ENCODE measurements at places on chromosomes 5 and 9. TPM values are rescaled to one million over a fixed set of nuclear protein-coding genes. Genes with fewer than 3 reads are reported as not detected.

DNA sequence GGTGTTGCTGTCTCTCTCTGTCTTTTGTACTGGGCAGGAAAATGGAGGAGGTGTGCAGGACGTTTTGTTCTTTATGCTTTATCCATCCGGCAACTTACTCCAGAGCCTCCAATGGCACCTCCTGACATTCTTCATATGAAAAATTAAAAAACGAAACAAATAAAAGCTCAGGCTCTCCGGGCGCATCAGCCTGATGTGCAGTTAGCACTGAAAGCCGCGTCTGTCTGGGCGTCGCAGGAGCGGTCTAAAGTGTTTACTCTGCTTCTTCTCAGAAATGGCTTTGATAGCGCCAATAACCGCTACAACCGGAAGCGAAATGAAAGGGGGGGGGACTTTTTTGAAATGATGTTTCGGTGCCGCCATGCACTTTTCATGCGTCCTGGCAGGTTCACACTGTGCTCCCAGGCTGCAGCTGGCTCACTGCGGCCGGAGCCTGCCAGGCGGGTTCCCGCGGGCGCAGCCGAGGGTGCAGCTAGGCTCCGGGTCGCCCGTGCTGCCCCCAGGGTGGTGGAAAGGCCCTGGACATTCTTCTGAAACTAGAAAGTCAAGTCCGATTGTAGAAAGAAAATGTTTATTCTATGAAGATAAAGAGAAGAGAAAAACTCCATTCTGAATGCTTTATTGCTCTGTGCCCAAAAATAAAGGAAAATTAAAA, 407.7 kb upstream of the IRX1 start:
- no peaks in the 10 kb centered on the region for H3K4me1 ChIP-seq
- no peak overlapping the region for H3K4me3 ChIP-seq
- DNase-seq: no peak
- H3K27ac ChIP-seq: no peak overlapping the region

DNA sequence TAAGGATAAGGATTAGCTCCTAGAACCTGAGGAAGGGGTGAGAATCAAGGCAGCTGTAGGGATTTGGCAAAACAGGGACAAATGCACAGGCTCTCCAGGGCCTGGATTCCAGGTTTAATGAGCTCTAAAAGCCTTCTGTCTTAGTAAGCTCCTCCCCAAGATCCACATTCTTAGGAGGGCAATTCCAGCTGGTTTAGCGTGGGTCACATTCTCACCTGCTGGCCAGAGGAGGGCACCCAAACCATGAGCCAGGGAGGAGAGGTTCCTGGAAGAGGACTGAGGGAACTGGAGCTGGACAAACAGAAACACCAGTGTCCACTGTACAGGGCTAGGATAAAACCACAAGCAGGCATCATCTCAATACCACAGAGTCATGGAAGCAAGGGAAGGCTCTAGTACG, 480.0 kb downstream of the CCDC171 start:
- DNase-seq: no peak
- no peaks in the 10 kb centered on the region for H3K27me3 ChIP-seq
- H3K27ac ChIP-seq: no peak overlapping the region
- no peaks in the 10 kb centered on the region for H3K36me3 ChIP-seq
- H3K4me1 ChIP-seq: no peaks in the 10 kb centered on the region
- H3K4me3 ChIP-seq: no peak overlapping the region

GRCh38 chr9:91065231-91066041, 263.8 kb downstream of the SYK start:
- no peaks in the 10 kb centered on the region for H3K36me3 ChIP-seq
- no peaks in the 10 kb centered on the region for H3K27me3 ChIP-seq
- H3K4me1 ChIP-seq: no peaks in the 10 kb centered on the region
- H3K27ac ChIP-seq: no peak overlapping the region
- DNase-seq: no peak

- no peak for DNase-seq
- no peaks in the 10 kb centered on the region for H3K36me3 ChIP-seq
- no peak overlapping the region for H3K4me3 ChIP-seq
Observed at GRCh38 chr5:57004800-57005199, 52.9 kb upstream of the MIER3 start.

The GABRP gene
- total RNA-seq: not detected

The EDIL3 gene
- total RNA-seq: not detected

The BSPRY gene
- 10.3 TPM for total RNA-seq

The ENHO gene
- total RNA-seq: not detected

The PITX1 gene
- not detected for total RNA-seq

The ENTPD2 gene
- total RNA-seq: not detected

All from naive thymus-derived CD4-positive, alpha-beta T cell (primary cell).